ENCODE measurements at places on chromosomes 5 and 9. TPM values are rescaled to one million over a fixed set of nuclear protein-coding genes. Genes with fewer than 3 reads are reported as not detected.

The CAVIN4 gene
- 0.19 TPM for total RNA-seq

The IFNB1 gene
- 0.58 TPM for total RNA-seq

The SPATA31A3 gene
- total RNA-seq = not detected

The TESK1 gene
- 39.9 TPM for total RNA-seq

The TAF11L12 gene
- total RNA-seq = not detected

The C1QTNF3 gene
- 2.8 TPM for total RNA-seq

The EDIL3 gene
- not detected for total RNA-seq

The PAM gene
- 41.7 TPM for total RNA-seq

The TAF9 gene
- 85.1 TPM for total RNA-seq

The IFNA21 gene
- not detected for total RNA-seq

The CARTPT gene
- not detected for total RNA-seq

The CER1 gene
- not detected for total RNA-seq

The PCDHB14 gene
- not detected for total RNA-seq

The STOML2 gene
- total RNA-seq = 151 TPM

The RFX3 gene
- 20.1 TPM for total RNA-seq

The PLAC8L1 gene
- 0.42 TPM for total RNA-seq

The SPINK13 gene
- total RNA-seq = not detected

The C6 gene
- total RNA-seq = not detected

The ZBED3 gene
- total RNA-seq = 11.4 TPM

The GPR151 gene
- not detected for total RNA-seq

The SLCO6A1 gene
- total RNA-seq = not detected

The OR1J2 gene
- not detected for total RNA-seq

The NOL6 gene
- 26.1 TPM for total RNA-seq

The RNF20 gene
- 42.8 TPM for total RNA-seq

The FGF10 gene
- not detected for total RNA-seq

The PDZD2 gene
- total RNA-seq = 0.02 TPM

The S1PR3 gene
- total RNA-seq = 0.76 TPM

The AQP7 gene
- not detected for total RNA-seq

The ZNF879 gene
- 2.8 TPM for total RNA-seq

The ZNF658 gene
- 2.3 TPM for total RNA-seq

The C8G gene
- 2.6 TPM for total RNA-seq

The ANKRD33B gene
- 12.0 TPM for total RNA-seq

The FOXD4 gene
- 0.38 TPM for total RNA-seq

The PRUNE2 gene
- 1.5 TPM for total RNA-seq

The IFNA13 gene
- not detected for total RNA-seq

The PRLR gene
- total RNA-seq = not detected

The PCDHGA6 gene
- total RNA-seq = 0.16 TPM

The C5 gene
- total RNA-seq = 1.9 TPM

The PCDHGB7 gene
- total RNA-seq = 0.17 TPM

Data from activated T-cell treated with anti-CD3 and anti-CD28 coated beads, Interleukin-2, amount 50 U/mL, for 72 hours (primary cell).